ENCODE measurements at places on chromosomes 2 and 18.

GRCh38 chr18:48785091-48785614 lies 165.6 kb downstream of the SMAD7 start:
- peak; percentile 46 for DNase-seq

GRCh38 chr2:143284087-143284675 lies 155.0 kb downstream of the ARHGAP15 start:
- peak; percentile 75 for DNase-seq

GRCh38 chr2:69013142-69013839 lies at the start of gene ANTXR1:
Gene ANTXR1 (plus strand): TSS chr2:69013179. CDS start chr2:69013500, 321 bp downstream.
- peak; percentile 57 for DNase-seq

GRCh38 chr2:168156661-168157060 lies 90.7 kb downstream of the STK39 start:
- peak; percentile 28 for DNase-seq

- no peak for DNase-seq
Measured at GRCh38 chr2:132776287-132776686, 106.3 kb upstream of the LYPD1 start.

DNA sequence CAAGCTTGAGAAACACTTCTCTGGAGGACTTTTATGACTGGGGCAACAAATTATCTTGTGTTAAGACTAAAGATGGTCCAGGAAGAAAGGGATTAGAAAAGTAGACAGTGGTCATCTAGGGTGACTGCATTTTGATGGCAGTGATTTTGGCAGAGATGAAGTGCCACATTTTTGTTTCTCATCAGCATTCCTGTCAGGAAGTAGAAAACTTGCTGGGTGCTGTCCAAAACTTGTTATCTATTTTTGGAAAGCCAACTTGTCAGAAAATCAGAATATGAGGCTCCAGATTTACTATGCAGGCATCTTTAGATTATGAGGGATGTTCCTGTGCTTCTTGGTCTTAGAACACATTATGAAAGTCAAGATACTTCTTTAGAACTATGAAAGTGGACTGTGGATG lies 29.0 kb upstream of the CALCRL start:
- no peak for DNase-seq

GRCh38 chr18:70426818-70427217 lies 138.0 kb downstream of the SOCS6 start:
- DNase-seq, result no peak

- DNase-seq, result no peak
Measured at GRCh38 chr18:57807336-57808117, 4.4 kb upstream of the ATP8B1 start.

DNA sequence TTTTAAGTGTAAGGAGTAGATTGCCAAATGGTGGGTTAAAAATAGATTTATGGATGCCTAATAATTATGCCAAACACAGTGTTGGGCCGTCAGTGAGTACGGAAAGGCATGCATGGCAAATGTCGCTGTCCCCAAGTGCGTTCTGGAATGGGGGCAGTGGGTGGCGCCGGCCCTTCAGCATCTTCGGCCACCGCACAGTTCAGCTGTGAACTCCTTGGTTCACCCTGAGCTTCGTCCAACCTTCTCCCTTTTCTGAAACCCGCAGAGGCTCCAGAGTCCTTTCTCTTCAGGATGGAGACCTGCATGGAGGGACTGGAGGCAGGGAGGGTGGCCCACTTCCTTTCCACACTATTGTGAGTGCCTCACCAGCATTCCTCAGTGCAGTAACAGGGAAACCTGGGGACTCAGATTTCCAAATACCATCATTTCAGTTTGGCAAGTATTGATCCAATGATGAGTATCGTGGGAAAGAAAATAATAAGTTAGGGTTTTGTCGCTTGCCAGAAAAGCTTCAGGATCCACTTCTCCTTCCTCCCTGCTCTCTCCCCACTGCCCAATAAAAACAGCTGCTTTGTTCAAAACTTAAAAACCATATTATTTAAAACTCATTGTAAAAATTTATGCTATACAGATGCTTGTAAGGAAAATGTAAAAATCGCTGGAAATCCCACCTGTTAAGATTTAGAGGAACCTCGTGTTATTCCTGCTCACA lies 74.6 kb upstream of the TXNDC2 start:
- DNase-seq, result peak; percentile 55

DNA sequence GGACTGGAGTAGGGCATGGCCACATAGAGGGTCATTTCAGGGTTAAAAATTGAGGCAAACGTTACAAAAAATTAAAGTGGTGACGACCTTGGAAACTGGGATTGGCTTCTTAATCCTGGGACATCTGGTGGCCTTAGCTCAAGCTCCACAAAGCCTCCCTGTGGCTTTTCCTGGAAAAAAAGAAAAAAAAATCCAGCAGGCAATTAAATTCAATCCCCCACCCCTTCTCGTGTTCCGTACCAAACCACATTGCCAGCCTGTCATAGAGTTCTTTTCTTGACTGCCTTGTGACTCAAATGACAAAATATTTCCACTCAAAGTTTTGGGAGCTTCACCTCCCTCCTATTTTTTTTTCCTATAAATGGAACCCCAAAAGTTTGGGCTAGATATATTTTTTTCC lies 195.6 kb downstream of the HRH4 start:
- no peak for DNase-seq

- DNase-seq, result peak; percentile 34
Measured at GRCh38 chr2:19711470-19712372, 190.1 kb downstream of the TTC32 start.

GRCh38 chr18:59718108-59718463 lies 20.9 kb upstream of the CCBE1 start:
- no peak for DNase-seq

DNA sequence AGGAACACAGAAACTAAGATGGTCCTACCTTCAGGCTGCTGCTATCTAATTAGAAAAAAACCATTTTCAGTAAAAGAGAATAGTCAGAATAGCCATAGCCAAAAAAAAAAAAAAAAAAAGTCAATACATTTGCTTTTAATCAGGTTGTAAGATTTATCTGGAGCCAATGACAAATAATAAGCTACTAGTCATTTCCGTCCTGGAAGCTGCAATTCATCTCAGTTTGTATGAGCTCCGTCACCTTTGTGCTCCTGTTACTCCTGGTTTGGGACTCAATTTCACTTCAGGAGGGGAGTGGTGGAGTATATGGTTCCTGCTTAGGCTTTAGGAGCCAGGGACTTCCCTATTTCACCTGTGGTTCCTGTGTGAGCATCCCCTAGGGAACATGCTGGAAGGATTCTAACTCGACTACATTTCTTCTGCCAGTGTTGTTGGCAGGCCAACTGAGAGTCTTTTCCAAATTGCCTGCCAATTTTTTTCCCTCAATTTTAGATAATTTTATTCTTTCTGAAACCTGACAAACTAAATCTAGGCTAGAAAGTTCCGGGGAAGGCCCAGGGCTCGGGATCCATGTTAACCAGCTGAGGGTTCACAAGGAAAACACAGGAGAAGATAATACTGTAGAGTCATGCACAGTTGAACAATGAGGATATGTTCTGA lies 481.8 kb downstream of the DLGAP1 start:
- DNase-seq, result no peak

- no peak for DNase-seq
Measured at GRCh38 chr2:27833931-27834330, 56.3 kb downstream of the RBKS start.

DNA sequence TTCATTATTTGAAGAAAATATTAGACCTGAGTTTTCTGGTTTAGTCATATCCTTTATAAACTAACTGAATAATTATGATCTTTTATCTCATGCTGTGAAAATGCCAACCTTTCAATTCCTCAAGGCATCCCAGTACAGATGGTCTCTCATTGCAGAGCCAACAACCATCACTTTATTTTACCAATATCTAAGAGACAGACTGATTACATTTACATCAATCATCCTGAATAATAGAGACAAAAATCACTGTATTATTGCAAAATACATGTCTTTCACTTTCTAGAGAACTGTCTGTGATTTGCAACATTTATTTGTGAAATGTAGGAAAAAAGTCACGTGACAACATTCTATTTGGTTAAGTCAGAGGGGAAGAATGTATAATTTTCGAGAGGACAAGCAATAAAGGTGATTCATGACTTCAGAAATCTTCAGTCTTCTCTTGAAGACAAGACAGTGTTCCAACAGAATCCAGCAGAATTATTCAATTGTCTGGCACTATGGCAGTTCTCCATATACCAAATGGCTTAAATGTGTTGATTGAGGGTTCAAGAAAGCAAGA lies 503.6 kb upstream of the SYT4 start:
- no peak for DNase-seq

DNA sequence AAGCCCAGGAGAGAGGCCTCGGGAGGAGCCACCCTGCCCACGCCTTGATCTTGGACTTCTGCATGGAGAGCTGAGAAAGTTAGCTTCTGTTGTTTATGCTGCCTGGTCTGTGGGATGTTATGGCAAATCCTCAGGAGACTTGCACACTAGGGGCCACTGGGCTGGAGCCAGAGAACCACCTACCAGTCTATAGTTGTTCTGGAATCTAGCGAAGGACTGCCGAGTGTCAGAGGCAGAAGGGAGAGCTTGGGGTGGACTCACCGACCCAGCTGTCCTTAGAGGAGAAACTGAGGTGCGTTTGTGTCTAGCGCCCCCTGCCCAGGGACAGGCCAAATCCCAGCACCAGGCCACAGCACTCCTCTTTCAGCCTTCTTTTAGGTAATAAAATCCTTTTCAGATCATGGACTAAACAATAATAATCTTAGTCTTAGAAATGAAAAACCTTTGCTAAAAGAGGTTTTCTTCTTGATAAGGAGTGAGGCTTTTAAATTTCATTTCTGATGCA lies 398.7 kb upstream of the SALL3 start:
- no peak for DNase-seq

GRCh38 chr2:200091126-200091525 lies 135.7 kb downstream of the MAIP1 start:
- no peak for DNase-seq

GRCh38 chr2:212414767-212415211 lies 123.8 kb downstream of the ERBB4 start:
- DNase-seq, result no peak

GRCh38 chr2:194946826-194947225 lies 710.2 kb upstream of the SLC39A10 start:
- no peak for DNase-seq
